ENCODE measurements at places on chromosomes 1 and 21. TPM values are rescaled to one million over a fixed set of nuclear protein-coding genes. Genes with fewer than 3 reads are reported as not detected.

GRCh38 chr1:230230948-230231773 lies 164.1 kb downstream of the GALNT2 start:
- H3K27me3 ChIP-seq = no peaks in the 10 kb centered on the region
- no peak for DNase-seq
- no peaks in the 10 kb centered on the region for H3K36me3 ChIP-seq
- no peak overlapping the region for H3K4me3 ChIP-seq

DNA sequence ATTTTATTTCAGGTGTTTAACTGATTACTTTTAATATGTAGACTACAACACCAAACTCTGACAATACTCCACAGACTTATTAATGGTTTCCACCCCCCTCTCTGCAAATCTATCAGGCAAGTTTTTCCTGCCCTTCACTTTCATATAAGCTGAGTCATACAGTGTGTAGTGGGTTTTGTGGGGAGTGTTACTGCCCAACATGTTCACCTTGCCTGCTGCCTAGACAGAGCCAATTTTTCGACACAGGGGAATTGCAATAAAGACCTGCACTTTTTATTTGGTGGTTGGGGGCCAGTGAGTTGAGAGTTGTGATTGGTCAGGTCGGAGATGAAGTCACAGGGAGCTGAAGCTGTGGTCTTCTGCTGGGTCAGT lies 119.7 kb downstream of the PPIAL4G start:
- H3K27me3 ChIP-seq = peaks cover 8% of the 10 kb centered on the region
- no peak for DNase-seq
- no peak overlapping the region for H3K27ac ChIP-seq
- no peak overlapping the region for H3K4me3 ChIP-seq

DNA sequence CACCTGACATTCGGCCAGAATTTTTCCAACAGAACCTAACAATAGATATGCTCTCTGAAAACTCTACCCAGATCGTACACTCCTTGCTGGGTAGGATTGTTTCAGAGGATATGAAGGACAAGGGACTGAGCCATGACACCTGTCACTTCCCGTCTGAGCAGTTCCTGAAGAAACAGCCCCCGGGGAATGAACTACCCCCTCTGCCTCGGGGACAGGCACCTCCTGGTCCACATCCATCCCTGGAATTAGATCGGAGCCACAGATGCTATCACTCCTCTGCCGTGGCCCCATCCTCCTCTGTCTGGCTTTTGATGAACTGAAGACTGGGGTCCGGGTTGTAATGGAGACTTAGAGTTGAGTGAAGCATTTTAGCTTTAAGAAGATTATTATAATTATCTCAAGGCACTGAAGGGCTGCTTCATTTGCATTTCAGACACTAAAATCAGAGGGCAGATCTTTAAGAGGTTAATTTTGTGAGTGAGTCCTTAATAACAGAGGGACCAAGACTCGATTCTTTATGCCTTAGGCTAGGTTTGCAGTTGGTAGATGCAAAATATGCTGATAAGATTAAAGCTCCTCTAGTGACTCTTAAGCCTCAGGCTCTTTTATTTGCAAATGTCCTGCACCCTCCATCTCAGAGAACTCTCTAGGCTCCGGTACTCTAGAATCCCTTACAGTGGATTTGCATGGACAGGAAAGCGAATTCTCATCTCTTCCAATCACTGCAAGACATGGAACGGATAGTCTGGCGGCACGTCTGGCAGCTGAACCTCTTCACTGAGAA lies 333.8 kb downstream of the KIF26B start:
- H3K27me3 ChIP-seq = no peaks in the 10 kb centered on the region
- no peak for DNase-seq
- H3K36me3 ChIP-seq = no peaks in the 10 kb centered on the region
- H3K27ac ChIP-seq = no peak overlapping the region
- H3K4me1 ChIP-seq = no peaks in the 10 kb centered on the region

Gene WNT4
- total RNA-seq = not detected

All from GM12878 (cell line).